ENCODE measurements at places on chromosomes 1 and 21.
A peak's percentile ranks its signal among the peaks of the same experiment; 100 is the strongest.

DNA sequence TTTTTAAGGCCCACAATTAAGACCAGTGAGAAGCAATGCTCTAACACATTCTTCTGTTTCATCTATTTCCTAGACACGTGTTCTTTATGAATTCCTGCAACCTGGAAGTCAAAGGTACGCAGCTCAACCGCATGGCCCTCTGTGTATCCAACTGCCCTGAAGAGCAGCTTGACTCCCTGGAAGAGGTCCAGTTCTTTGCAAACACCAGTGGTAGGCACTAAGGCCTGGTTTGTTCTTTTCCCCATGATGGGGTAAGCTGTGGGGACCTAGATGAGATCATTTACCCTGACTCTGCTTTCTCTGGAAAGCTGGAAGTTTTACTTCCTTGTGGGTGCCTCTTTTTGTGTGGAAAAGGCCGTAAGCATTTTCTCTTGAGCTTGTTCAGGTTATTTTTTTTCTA lies 7.3 kb downstream of the SLC44A3 start:
- no peak for DNase-seq

DNA sequence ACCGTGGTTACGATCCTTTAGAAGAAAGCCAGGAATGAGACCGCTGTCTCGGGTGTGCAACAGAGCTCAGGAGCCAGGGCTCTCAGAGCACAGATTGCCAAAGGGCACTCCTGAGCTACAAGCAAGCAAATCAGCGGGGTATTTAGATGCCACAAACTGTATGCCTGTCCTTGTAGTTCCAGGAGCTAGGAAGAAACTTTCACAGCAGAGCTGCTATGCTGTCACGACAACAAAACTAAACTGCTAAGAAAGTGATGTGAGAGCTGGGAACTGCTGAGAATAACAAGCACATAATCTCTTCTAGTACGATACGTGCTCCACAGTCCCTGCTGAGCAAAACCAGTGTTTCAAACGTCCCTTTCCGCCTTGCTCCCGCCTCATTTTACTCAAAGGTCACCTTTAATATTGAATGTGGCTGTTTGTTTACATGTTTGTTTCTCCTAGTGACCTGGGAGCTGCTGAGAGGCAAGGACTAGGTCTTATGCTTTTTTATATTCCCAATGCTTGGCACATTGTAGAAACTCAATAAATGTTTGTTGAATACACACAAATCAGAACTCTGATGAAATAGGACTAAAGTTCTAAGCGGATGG lies 14.7 kb downstream of the GREM2 start:
- no peak for DNase-seq

DNA sequence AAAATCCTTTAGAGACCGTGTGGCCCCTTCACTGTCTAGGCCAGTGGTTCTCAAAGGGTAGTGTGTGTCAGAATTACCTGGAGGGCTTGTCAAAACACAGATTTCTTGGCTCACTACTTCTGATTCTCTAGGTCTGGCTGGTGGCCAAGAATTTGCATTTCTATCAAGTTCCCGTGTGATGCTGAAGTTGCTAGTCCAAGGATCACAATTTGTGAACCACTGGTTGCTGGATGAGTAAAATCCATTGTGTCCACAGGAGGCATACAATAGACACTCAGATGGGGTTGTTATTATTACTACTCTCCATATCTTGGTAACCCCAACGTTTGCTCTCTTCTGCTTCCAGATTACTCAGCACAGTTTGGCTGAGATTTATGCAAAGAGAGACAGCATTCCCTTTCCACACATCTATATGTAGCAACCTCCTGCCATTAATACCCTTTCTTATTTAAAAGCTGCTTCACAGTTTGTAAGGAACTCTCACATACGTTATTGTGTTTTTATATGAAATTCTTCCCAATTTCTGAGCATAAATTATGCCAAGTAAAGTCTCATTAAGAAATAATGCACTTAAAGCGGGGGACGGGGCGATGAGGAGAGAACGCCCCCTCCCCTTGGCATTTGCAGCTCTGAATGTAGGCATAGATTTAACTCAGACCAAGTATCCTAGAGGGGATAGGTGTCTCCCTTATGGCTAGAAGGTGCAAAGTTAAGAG lies 720 bp upstream of the TMCC2 start:
- DNase-seq = no peak

DNA sequence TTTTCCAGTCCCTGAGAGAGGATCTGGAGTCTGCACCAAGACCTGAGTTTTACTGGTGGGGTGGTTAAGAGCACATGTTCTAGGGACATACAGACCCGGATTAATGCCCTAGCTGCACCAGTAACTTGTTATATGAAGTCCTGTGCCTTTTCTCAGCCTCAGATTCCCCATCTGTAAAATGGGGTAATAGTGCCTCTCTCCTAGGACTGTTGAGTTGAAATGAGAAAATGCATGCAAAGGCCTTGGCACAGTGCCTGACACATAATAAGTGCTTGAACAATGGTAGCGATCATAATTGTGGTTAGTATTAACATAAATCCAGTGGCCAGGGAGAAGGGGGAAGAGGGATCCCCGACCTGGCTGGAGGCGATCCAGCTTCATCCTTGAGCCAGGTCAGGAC lies 12.3 kb downstream of the AHDC1 start:
- DNase-seq = peak; percentile 28

DNA sequence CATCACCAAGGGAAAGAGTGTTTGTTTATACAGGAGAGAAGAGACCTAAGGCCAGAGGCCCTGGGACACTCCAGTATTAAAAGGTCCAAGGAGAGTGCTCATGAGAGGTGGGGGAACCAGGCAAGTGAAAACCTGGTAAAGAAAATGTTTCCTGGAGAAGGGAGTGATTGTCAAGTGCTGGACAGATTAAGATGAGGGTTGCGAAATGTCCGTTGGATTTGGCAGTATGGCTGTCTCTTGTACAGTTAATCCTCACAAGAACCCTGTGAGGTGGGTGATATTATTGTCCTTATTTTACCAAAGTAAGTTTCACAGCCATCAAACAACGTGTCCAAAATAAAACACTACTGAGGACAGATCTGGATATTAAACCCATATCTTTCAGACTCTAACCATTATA lies 44.2 kb downstream of the RPAP2 start:
- no peak for DNase-seq

DNA sequence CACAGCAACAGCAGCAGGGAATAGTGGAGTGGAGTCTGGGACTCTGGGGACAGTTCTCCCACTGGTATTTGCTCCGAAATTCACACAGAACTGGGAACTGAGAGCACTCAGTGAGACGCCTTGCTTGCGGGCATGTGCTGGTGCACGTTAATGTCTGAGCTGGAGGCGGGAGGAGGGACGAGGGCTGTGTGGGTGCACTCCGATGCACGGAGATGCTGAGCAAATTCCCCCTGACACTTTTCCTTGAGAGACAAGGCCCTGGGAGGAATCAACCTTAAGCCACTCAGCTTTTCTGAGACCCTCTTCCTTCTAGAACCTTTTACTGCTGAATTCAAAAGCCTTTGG lies 2.8 kb downstream of the RGS8 start:
- DNase-seq = no peak

DNA sequence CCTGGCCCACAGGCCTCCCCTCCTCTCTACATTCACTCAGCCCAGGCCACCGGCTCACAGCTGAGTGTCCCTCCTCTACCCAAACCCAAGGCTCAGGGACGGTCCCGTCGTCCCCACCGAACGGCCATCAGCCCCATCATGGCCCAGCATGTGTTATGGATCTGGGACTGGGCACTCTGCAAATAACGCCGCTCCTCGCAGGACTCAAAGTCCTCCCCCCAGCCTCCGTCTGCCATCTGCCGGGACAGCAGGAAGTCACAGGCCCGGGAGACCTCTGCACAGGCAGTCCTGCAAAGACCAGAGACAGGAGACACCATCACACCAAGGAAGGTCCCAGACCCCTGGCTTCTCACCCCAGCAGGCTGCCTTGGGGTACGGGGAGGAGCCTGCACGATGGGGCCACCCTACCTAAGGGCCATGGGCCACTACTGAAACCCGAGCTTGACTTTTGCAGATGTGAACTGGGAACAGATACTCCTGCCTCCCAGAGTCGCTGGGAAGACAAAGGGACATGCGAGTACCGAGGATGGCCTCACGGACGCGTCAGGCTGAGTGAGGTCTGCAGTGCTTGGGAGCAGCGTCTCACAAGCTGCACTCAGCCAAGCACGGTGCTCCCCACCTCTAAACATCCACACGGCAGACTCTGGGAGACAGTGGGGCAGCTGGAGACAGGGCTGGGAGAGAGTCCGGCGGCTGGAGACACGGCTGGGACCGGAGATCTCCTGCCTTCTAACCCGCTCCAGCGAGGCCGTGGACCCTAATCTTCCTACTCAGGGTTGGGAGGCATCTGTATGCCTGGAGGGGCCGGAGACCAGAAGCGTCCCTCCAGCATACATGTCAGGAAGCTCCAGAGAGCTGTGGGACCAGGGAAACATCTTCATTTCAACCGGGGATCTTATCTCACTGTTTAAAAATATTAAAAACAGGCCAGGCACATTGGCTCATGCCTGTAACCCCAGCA lies 10.4 kb upstream of the SPATC1L start:
- DNase-seq = no peak

GRCh38 chr1:92949937-92950817 lies 11.1 kb downstream of the DIPK1A start:
- DNase-seq = no peak

DNA sequence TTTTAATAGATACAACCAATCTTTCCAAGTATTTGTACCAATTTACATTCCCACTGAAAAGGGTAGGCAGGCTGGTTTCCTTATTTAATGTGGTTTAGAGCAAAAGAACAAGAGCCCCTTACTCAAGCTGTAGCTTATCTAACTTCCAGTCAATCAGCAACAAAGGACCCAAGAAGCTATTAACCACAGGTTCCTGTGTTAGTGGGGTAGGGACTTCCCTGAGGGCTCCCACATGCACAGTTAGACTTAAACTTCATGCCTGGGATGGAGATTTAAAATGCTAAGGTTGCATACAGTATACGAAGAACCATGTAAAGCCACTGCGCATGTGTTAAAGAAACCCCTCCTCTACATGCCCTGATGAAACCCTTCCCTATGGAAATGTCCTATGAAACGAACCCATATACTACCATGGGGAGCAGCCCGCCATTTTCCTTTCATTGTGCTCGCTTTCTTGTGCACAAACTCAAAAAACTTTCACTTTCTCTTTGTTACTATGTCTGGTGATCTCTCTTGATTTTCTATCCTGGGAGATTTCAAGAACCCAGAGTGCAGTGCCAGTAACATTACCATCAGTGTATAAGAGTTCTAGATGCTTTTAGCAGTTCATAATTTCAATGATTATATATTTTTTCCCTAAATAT lies 23.3 kb upstream of the ST6GALNAC5 start:
- DNase-seq = no peak

- DNase-seq = peak; percentile 26
These were observed 16.2 kb downstream of the PROX1 start for GRCh38 chr1:214004014-214004413.

Measured in NCI-H1092 (cell line).